ENCODE measurements at places on chromosomes 11 and 22.

DNA sequence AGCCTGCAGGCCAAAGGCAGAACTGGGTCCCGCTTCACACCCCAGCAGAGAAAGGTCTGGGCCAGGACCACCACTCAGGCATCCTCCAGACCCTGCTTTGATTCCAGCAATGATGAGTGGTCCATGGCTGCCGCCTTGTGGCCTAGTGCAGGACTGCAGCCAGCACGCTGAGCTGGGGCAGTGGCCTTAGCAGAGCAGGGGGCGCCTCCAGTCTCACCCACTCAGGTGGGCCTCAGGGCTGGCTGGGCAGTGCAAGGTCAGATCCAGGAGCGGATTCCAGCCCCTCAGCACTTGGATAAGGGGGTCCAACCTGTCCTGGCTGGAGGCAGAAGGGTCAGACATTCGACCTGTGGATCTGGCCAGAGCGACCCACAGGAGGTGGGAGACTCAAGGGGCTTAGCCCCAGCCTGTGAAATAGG, 9.6 kb upstream of the PDE2A start:
- no peak for DNase-seq

DNA sequence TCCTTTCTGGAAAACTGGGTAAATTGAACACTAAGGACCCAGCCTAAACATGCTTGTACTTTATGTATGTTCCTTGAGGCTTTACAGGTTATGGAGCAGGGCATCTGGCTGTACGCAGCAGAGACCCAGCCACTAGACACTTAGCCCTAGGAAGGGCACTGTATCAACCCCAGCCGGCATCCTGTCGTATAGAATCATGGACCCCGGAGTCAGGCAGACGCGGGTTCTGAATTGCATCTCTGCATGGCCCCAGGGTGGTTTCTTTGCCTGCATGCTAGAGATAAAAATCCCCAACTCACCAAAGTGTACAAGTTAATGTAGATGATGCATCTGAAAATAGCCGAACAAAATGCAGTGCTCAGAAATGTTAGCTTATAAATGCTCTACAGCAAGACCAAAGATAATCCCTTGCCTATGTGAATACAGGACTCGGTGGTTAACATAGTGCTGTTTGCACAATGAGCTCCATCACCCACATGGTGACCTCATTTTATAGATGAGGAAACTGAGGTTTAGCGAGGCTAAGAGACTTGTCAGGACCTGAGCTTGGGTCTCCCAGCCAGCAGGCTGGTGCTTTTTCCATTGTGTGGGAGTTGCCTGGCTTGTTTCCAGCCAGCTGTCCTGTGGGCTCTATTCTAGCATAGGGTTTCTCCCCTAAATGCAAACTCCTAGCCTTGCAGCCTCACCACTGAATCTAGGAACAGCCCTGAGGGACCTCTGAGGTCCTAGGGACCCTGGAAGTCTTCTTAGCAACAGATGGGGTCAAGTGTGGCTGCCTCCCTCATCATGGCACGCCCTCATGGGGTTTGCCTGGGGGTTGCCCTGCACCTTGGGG, 7.3 kb downstream of the CD6 start:
- DNase-seq = no peak

DNA sequence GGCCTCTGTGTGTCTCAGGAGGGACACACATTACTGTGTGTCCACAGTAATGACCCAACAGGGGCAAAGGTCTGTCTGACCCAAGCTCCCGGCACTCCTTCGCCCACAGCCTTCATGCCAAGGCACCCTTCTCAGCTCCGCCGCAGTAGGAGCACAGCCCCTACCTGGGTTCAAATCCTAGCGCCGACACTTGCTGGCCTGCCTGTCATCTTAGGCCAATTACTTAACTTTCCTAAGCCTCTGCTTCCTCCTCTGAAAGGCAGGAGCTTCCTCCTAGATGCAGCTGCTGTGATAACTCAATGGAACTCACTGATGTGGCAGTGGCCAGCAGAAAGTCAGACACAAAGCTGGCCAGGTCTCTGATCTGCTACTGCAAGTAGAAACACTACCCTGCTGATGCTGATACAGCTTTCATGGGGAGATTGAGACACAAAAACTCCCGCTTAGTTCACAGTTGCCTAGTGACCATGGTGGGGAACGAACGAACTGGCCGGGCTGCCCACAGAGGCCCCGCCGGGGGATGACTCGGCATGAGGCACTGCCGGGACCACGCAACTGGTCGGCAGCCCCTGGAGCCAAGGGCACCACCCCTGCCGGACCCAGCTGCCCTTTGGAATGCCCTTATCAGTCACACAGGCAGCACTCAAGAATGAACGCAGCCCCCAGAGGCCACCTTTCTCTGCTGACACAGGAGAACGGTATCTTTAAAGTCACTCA, 8.1 kb downstream of the EHD1 start:
- DNase-seq = no peak

DNA sequence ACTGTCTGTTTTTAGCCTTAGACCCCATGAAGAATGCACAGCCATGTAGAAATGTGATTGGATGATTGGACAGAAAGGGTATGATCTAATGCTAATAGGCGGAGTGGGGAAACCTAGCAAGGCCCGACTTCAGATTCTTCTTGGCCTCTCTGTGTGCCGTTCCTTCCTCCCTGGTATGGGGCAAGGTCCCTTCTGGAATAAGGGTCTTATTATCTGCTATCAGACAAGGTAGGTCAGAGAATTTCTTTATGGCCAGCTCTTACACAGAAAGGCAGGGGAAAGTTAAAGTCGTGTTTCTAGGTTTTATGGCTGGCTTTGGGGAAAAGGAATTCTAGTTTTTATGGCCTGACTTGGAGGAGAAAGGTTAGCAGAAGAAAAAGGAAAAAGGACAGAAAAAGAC, 30.6 kb downstream of the DBX1 start:
- DNase-seq = no peak

DNA sequence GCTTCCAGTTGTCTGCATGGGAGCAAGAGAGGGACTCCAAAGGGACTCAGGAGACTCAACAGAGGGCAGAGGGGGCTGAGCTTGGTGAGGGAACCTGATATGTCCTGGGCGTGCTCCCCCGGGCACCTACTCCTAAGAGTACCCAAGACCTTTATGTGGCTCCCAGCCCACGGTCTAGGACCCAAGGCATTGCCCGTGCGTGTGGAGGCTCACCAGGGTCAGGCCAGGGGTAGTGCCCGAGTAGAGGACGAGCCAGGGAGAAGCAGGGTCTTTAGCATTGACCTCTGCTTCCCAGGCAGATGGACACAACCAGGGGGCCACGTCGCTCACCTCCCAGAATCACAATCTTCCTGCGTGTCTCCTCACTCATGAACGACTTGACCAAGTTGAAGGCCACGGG, 13.4 kb downstream of the SEC14L4 start:
- DNase-seq = no peak

GRCh38 chr11:126920833-126921232, 79.7 kb downstream of the KIRREL3 start:
- no peak for DNase-seq

DNA sequence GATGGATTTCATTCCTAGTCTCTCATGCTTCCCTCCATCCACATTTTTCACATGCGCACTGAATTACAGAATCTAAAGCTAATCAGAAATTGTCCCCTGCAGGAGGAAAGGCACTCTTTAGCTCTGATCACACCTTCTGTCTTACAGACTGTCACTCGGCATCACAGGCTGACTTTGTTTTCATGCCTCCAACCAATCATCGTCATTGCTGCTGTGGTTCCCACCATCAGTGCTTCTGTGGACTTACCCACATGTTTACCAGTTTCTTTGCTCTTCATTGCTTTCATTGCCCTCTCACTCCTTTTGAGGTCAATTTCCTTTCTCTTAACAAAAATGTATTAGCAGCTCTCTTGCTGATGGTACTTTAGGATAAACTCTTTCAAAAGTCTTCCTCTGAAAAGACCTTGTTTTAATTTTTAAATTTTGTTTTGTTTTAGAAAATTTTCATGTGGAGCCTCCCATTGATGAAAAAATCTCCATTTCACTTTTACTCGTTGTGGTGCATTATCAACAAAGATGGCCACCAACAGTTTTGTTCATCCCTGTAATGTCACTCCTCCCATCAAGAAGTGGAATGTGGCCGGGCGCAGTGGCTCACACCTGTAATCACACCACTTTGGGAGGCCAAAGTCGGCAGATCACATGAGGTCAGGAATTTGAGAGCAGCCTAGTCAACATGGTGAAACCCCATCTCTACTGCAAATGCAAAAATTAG, 20.2 kb upstream of the TREH start:
- no peak for DNase-seq

DNA sequence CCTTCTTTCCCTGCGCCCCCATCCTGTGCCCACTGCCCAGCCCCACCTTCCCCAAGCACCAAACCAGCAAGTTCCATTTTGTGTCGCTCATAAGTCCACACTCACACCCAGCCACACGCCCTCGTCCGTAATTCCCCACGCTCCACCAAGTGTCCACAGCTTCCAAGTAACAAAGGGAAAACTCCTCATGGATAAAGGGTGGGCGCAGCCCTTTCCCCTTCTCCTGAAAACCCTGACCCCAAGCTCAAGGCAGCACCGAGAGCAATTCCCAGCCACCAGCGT, 458 bp downstream of the FXYD6 start:
- DNase-seq = no peak

GRCh38 chr22:25494774-25495173, 69.7 kb upstream of the GRK3 start:
- DNase-seq = no peak

GRCh38 chr11:48122246-48122645, 94.4 kb upstream of the OR4B1 start:
- no peak for DNase-seq

GRCh38 chr11:15481871-15482270, 367.1 kb downstream of the INSC start:
- DNase-seq = no peak

GRCh38 chr11:130037058-130037457, 32.6 kb upstream of the APLP2 start:
- DNase-seq = peak; percentile 79

GRCh38 chr11:197741-198235, 4.9 kb downstream of the SCGB1C1 start:
- DNase-seq = no peak

DNA sequence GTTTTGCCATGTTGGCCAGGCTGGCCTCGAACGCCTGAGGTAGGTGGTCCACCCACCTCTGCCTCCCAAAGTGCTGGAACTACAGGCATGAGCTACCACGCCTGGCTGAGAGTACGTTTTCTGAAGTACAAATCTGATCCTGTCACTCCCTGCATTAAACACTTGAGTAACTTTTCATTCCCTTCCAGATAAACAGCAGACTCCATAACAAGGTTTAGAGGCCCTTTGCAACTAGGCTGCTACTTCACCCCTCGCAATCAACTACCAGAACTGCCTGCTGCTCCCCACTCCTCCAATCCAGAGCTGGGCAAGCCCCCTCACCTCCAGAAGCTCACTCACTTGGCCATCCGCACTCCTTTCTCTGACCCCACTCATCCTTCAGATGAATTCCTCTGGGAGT, 1.5 kb downstream of the KCTD14 start:
- no peak for DNase-seq

- peak; percentile 95 for DNase-seq
These were observed 64.6 kb downstream of the ARHGEF12 start for GRCh38 chr11:120400564-120401364.

GRCh38 chr11:119659971-119660723, 68.9 kb downstream of the NECTIN1 start:
- no peak for DNase-seq

DNA sequence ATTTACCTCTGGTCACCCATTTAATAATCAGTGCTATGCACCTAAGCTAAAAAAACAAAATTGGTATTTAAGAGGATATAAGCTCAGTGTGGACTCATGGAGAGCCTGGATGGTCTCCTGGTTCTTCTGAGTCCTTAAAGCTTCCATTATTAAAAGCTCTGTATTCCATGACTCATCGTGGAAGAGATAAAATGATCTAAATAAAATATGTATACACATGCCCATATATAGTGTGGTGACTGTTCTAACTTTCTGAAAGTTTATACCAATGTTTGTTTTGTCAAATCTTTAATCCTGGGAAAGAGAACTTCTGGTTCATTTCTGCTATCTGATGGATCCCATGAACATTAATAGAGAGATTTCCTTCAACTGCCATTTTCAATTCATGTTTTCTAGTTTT, 375.9 kb downstream of the GUCY1A2 start:
- DNase-seq = no peak

GRCh38 chr22:44985906-44986527, 23.8 kb downstream of the PHF21B start:
- no peak for DNase-seq

DNA sequence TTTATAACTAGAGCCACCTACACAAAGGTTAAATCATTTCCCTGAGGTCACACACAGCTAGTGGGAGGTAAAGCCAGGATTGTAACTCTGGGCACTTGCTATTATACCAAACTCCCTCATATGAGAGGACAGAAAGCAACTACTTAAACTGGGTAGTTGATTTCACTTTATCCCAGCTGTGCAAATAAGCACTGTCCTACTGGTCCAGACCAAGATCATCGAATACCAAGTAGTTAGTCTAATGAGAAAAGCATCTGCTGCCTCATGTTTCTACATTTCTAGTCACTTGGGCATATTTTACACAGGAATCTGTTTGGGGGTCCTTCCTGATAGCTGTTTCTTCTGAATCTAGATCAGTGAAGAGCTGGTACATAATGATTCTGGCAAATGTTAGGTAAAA, 178.6 kb upstream of the NARS2 start:
- no peak for DNase-seq

GRCh38 chr11:82732734-82733443, 775 bp downstream of the FAM181B start:
- DNase-seq = no peak

GRCh38 chr11:63839508-63840355, 822 bp downstream of the MARK2 start:
- no peak for DNase-seq

DNA sequence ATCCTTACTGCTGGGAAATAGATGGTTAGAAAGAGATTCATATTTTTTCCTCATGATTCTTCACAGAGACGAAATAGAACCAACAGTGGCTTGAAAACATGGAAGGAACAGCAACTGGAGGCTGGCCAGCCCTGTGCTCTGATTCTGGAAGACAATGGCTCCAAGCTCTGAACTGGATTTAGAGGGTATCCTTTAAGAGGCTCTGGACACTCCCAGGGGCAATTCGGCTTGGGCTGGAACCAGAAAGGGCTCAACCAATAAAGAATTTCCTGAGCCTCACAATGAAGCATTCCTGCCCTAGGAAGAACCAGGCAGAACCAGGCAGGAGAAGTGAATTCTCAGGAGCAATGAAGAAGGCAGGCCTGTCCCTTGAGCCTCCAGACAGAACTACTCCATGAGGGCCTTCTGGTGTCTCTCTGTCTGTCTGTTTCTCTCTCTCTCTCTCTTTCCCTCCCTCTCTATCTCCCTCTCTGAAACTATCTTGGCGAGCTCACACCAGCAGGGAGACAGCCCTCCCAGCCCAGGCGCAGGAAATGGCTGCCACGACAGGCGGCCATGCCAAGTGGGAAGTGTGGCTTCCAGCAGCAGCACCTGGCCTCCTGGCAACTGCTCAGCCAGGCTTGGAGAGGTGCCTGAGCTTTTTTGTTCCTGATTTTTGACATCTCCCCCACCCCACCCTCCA, 93.3 kb downstream of the RCN1 start:
- no peak for DNase-seq

DNA sequence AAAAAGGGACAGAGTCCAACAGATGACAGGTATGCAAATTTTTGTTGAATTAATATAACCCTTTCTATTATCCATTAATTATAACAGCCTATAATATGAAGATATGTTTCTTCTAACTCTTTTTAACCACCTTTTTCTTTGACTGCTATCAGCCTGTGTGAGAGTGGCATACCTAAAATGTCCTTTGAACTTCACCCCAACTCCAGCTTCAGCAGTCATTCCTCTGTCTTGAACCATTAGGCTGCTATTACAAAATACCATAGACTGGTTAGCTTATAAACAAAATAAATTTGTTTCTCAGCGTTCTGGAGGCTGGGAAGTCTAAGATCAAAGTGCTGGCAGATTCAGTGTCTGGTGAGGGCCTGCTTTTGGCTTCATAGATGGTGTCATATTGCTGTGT, 564.6 kb upstream of the FAT3 start:
- no peak for DNase-seq
